Left colon (tissue), 2 donors: ENCODE measurements at places on chromosomes 6 and 20.

DNA sequence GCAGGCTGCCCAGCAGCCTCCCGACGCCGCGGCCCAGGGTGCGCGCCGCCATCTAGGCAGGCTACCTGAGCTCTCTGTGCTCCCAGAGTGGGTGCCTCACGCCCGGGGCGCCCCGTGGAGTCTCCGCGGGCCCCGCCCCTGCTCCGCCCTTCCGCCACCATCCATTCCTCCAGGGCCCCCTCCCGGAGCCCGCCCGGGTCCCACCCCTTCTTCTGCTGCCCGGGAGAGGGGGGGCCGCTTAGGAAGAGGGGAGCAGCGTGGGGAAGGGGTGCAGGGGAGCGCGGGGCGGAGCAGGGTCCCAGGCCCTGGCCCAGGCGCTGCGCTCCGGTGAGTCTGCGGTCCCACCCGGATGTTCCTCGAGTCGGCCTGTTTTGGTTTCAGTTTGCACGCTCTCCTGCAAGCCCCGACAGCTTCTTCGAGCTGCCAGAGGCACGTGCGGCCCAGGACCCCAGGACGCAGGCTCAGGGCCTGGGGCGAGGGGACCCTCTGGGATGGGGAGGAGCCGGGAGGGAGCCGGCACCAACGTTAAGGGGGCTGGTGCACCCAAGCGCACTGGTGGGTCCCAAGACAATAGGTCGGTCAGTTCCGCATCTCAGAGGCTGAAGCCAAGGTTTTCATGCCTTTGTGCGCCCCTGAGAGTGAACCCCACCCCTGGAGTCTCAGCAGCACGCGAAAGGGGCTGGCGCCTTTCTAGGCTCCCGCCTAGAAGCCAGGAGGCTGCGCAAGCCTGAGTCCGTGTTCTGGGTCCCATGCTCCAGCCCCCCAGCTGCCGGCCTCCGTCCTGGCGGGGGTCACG, at the start of gene ACSS1:
Gene ACSS1, minus strand, starts transcription at position 89 of the 796 bp plus-strand sequence. Its CDS starts 37 bp downstream, at position 52.
- DNase-seq: peak; percentile 77

- DNase-seq: no peak
Observed at GRCh38 chr20:39294137-39294725, 332.1 kb downstream of the DHX35 start.

- DNase-seq: no peak
Observed at GRCh38 chr6:114997813-114998292, 655.0 kb upstream of the HS3ST5 start.

- DNase-seq: no peak
Observed at GRCh38 chr6:44731485-44732095, 344.1 kb downstream of the CDC5L start.

DNA sequence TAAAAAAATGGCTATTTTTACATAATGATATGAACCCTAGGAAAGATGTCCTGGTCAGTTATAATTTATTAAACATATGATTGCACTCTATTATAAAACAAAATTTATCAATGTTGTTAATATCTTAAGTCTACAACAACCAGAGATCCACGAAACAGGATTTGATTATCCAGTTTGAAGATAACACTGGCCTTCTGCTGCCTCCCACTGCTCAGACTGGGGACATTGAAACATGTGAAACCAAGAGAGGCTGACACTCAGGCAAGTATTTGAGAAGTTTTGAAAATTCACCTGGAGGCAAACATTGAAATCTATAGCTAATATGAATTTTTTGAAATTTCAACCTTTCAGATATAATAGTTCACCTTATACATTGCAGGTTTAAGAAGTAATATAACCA, 219.3 kb upstream of the HSF2 start:
- DNase-seq: no peak

DNA sequence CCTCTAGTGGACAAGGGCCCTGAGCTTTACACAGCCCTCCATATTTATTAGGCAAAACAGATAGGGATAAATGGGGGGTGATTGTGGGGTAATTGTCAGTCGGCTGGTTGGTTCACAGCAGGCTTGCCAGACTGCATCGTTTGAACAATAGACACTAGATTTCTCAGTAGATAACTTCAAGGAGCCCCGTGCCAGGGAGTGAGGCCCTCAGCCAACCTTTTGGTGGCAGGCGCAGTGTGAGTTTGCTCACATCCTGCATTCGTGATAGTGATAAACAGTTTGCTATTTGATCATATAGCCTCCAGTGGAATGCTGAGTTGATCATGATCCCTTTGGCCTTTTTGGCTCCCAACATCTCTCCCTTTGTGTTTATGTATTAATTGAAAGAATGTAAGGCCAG, 3.6 kb upstream of the ABHD12 start:
- no peak for DNase-seq

DNA sequence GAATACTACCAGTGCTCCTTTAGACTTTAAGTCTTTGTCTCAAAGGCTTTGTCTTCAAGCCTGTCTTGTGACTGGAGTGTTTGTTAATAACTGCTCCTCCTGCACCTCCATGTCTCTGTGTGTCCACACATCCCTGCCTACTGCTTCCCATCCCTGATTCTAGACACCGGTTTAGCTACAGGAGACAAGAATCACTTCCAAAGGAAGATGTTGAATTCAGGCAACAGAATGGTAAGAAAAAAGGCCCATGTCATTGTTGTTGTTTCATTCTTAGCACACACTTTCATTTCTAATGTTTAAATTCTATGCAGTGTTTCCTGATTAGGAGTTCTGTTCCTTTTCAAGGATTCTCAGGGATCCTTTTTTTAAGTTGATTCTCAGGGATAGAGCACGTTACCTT, 293.6 kb upstream of the STXBP5 start:
- no peak for DNase-seq

- DNase-seq: no peak
Observed at GRCh38 chr6:21321531-21321930, 272.0 kb upstream of the SOX4 start.

DNA sequence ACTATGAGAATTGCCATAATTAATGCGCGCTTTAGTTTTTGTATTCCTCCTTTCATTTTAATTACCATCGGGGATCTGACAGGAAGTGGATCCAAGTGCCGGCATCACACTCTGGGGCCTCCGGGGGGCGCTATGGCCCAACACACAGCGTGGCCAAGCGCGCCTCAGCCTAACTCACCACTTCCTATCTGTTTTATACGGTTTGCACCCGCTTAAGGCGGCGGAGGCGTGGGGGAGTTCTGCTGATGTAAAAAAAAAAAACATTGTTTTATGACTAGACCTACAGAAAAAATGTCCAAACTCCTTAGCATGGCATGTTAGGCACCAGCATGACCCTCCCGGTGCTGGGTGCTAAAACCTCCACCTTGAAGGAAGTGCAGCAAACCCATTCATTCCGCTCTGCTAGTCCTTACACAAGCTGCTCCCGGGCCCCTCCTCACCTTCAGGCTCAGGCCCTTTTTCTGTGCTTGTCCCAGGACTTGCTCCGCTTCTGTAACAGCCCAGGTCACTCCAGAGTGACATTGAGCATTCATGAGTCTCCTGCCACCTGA, 4.5 kb upstream of the EBF4 start:
- DNase-seq: no peak

GRCh38 chr20:13149371-13150105, 71.5 kb upstream of the ISM1 start:
- no peak for DNase-seq

GRCh38 chr20:44495257-44495656, 19.6 kb downstream of the TTPAL start:
- DNase-seq: no peak

DNA sequence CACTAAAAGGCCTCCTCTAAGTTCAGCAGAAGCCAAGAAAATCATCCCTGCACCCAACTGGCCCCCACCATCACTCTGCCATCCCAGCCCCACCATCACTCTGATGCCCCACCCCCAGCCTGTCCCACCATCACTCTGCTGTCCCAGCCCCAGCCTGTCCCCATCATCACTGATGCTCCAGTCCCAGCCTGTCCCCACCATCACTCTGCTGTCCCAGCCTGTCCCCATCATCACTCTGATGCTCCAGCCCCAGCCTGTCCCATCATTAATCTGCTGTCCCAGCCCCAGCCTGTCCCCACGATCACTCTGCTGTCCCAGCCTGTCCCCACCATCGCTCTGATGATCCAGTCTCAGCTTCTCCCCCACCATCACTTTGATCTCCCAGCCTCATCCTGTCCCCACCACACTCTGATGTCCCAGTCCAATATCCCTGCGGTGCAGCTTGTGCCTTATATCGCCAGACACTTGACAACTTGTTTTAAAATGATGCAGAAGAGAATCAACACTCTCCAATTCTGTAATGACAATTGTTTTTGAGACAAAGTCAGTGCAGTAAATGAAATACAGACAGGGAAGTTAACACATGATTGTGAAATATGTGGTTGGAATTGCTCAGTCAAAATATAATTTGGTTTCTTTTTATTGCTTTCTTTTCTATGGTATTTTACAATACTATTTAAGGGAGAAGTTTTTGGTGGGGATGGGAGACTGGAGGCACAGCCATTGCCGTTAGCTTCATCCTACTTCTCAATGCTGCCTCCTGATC, 100.8 kb downstream of the TNFAIP3 start:
- DNase-seq: no peak

GRCh38 chr6:101351173-101351572, 42.3 kb upstream of the GRIK2 start:
- DNase-seq: no peak

GRCh38 chr6:135022050-135022697, 32.4 kb downstream of the HBS1L start:
- DNase-seq: no peak

GRCh38 chr6:159095616-159096015, 50.8 kb upstream of the TAGAP start:
- DNase-seq: no peak

GRCh38 chr20:19254956-19255355, 42.5 kb downstream of the SLC24A3 start:
- DNase-seq: no peak

DNA sequence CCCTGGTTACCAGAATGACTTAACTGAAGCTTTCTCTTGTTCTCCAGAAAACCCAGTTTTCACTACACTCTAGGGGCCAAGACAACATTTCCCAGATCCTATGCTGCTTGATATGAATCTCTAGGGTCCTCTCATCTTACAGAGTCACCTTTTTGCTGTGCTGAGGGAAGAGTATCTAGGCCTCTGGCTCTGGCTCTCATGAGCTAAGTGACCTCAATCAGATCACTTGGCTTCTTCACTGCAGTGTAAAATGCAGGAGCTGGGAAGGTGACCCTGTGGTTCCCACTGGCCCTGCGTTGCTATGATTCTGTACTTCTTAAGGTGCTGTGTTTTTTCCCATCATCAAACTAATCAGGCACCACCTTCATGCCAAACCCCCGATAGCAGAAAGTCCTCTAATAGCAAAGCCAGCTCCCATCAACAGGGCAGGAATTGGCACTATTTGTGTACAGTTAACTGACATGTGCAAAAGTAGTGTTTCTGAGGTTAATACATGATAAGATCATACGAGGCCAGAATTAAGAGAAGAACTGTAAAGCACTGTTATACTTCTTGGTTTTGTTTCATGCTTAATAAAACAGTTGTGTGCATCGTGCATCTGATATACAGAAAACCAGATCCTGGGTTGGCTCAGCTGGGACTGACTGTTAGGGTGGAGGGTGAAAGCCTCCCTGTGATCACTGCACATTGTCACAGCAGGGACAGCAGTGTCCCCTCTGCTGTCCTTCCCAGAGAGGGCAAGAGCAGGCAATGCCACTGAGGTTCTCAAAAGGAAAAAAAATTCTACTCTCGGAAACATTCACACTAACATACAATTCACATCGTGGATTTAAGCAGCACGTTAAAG, 46.7 kb downstream of the CNKSR3 start:
- no peak for DNase-seq

GRCh38 chr20:5504061-5504739, 187.4 kb upstream of the PROKR2 start:
- peak; percentile 71 for DNase-seq

- DNase-seq: no peak
Observed at GRCh38 chr6:53584726-53585125, 39.8 kb upstream of the GCLC start.

DNA sequence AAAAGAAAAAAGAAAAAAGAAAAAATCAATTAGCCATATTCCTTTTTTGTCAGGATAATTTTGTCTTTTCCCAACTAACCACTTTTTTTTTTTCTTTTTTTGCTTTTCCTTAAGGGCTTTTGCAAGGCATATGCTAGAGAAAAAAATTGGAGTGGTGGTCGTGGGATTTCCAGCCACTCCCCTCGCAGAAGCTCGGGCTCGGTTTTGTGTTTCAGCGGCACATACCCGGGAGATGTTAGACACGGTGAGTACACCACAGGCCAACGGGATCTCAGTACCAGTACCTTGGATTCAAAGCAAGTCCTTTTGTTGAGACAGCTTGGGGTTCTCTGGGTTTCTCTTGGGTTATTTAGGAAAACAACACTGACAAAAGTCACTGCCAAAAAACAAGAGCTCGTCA, 61.2 kb upstream of the ISM1 start:
- no peak for DNase-seq

GRCh38 chr6:37894585-37894984, 75.1 kb downstream of the ZFAND3 start:
- DNase-seq: no peak

DNA sequence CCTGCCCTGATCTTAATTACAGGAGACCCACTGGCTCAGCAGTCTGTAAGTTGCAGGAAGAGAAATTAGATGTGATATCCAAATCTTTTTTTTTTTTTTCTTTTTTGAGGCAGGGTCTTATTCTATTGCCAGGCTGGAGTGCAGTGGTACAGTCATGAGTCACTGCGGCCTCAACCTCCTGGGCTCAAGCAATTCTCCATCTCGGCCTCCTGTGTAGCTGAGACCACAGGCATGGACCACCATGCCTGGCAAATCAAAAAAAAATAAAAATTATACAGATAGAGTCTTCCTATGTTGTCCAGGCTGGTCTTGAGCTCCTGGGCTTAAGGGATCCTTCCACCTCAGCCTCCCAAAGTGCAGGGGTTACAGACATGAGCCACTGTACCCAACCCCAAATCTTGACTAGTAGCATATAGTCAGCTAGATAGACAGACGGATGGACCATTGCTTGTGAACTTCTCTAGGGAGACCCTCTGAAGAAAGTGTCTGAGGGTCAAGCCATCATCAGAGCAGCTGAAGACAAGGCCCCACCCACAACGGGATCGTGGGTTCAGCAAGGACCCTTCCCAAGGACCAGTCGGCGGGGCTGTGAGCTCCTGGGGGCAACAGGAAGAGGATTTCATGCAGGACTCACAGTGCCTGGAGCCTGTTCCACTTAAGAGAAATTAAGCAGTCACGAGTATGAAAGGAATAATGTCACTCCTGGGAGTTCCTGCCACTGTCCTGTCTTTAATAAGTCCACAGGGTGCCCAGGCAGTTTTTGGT, 222.7 kb downstream of the ANKRD60 start:
- no peak for DNase-seq
